Karpas-422 (cell line): ENCODE measurements at places on chromosomes 7 and 10. TPM values are rescaled to one million over a fixed set of nuclear protein-coding genes. Genes with fewer than 3 reads are reported as not detected.

The MYPN gene
- total RNA-seq = not detected in 2 replicates

- H3K4me3 ChIP-seq = no peak overlapping the region
- no peaks in the 10 kb centered on the region for H3K36me3 ChIP-seq
- peak; percentile 73 for DNase-seq
- H3K4me1 ChIP-seq = no peaks in the 10 kb centered on the region
- no peaks in the 10 kb centered on the region for H3K27me3 ChIP-seq
- no peak overlapping the region for H3K27ac ChIP-seq
These were observed 73.6 kb downstream of the AHCYL2 start for GRCh38 chr7:129298268-129298893.

- no peak for DNase-seq
- no peak overlapping the region for H3K27ac ChIP-seq
- no peaks in the 10 kb centered on the region for H3K4me1 ChIP-seq
These were observed 34.0 kb downstream of the MXI1 start for GRCh38 chr10:110241407-110241806.

DNA sequence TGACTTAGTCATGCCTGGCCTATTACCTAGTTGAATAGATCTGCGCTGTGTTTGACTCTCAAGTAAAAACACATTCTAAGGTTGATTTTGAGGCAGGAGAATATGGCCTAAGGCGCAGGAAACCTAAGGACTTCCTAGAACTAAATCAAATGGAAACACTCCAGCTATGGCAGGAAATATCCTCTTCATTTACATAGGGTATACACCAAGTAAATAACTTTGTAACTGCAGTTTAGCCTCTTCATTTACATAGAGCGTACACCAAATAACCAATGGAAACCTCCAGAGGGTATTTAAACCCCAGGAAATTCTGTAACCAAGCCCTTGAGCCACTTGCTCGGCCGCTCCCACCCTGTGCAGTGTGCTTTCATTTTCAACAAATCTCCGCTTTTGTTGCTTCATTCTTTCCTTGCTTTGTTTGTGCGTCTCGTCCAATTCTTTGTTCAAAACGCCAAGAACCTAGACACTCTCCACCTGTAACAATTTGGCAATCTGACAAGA is 35.6 kb upstream of the XRCC2 start:
- no peaks in the 10 kb centered on the region for H3K36me3 ChIP-seq
- 0 out of 2 replicates have a peak, but pooled peaks cover 2% of the 10 kb centered on the region for H3K27me3 ChIP-seq
- H3K4me1 ChIP-seq = peaks cover 4% of the 10 kb centered on the region
